Peyer's patch (tissue), 4 donors: ENCODE measurements at places on chromosomes 5 and 9.

DNA sequence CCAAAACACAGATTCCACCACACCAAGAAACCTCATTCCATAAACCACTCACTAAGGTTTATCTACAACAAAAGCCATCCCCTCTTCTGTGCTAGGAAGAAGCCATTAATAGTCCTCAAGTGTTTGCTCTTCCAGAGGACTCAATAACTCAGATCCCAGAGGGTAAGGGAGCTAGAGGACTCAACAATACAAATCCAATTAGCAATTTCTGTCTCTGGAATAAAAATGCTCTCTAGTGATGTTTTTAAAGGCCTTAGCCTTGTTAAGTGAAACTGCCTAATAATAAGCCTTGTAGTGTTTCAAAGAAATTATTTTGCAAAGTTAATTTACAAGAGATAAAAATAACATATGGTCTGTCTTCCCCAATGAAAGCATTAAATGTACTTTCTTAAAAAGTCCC, 942.4 kb downstream of the CDH12 start:
- H3K36me3 ChIP-seq: no peaks in the 10 kb centered on the region
- no peaks in the 10 kb centered on the region for H3K4me1 ChIP-seq
- H3K27me3 ChIP-seq: no peaks in the 10 kb centered on the region
- no peak for DNase-seq
- H3K27ac ChIP-seq: no peak overlapping the region
- no peak overlapping the region for H3K4me3 ChIP-seq

GRCh38 chr5:143514616-143515335, 111.3 kb upstream of the NR3C1 start:
- DNase-seq: no peak
- no peaks in the 10 kb centered on the region for H3K36me3 ChIP-seq
- no peak overlapping the region for H3K27ac ChIP-seq
- no peaks in the 10 kb centered on the region for H3K4me1 ChIP-seq

DNA sequence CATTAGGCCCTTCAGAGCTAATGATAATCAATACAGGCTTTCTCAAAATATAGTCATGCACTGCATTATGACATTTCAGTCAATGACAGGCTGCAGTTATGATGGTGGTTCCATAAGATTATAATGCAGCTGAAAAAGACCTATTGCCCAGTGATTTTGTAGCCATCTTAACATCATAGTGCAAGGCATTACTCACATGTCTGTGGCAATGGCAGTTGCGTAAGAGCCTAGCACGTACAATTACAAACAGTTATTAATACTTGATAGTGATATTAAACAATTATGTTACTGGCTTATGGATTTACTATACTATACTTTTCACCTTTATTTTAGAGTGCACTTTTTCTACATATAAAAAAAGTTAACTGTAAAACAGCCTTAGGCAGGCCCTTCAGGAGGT, 214.8 kb downstream of the ISL1 start:
- no peaks in the 10 kb centered on the region for H3K27me3 ChIP-seq
- no peaks in the 10 kb centered on the region for H3K36me3 ChIP-seq
- H3K4me1 ChIP-seq: no peaks in the 10 kb centered on the region

DNA sequence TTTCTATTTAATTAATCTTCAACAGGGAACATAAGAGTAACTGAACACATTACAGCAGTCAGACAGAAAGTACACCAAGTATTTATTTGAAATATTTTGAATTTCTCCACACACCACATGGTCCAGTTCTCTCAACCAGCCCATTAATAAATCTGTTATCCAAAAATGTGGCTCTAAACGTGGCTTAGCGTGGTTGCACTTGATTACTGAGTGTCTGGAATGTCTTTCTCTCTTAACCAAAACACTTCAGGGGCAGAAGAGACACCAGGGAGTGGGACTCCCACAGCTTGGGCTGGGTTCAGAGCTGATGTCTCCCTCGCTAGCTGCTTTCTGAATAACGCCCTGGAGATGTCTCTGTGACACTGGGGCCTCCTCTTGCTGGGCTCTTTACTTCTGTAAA, 52.6 kb upstream of the FANCC start:
- H3K27me3 ChIP-seq: no peaks in the 10 kb centered on the region
- H3K4me3 ChIP-seq: no peak overlapping the region
- H3K36me3 ChIP-seq: no peaks in the 10 kb centered on the region
- DNase-seq: no peak
- H3K27ac ChIP-seq: no peak overlapping the region
- H3K4me1 ChIP-seq: no peaks in the 10 kb centered on the region

GRCh38 chr5:54302267-54302687, 8.1 kb downstream of the ARL15 start:
- no peaks in the 10 kb centered on the region for H3K36me3 ChIP-seq
- H3K27me3 ChIP-seq: no peaks in the 10 kb centered on the region
- H3K4me3 ChIP-seq: no peak overlapping the region
- no peak overlapping the region for H3K27ac ChIP-seq
- no peaks in the 10 kb centered on the region for H3K4me1 ChIP-seq
